ENCODE measurements at places on chromosomes 1 and 21. TPM values are rescaled to one million over a fixed set of nuclear protein-coding genes. Genes with fewer than 3 reads are reported as not detected.

- DNase-seq: no peak
Observed at GRCh38 chr1:229075217-229075616, 195.7 kb upstream of the RAB4A start.

DNA sequence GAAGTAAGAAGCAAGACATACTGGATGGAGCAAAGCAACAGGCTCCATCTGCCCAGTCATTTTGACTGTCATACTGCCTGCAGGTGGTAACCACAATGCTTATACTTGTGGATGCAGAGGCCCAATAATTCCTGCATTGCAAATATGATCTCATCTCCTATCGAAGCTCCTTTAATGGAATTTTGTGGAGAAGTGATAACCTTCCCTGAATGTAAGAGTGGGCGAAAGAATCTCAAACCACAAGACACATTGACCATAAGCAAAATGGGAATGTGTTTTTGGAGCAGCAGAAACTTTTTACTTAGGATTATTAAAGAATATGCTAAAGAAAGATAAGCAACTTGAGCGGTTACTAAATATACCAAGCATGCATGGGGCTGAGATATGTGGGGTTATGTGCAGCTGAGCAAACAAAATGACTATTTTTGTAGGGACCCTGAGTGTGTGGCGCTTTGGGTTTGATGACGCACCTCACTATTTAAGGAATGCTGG lies 77.4 kb upstream of the BACH1 start:
- no peak for DNase-seq

Gene IL10
- 0.47 TPM for polyA plus RNA-seq

DNA sequence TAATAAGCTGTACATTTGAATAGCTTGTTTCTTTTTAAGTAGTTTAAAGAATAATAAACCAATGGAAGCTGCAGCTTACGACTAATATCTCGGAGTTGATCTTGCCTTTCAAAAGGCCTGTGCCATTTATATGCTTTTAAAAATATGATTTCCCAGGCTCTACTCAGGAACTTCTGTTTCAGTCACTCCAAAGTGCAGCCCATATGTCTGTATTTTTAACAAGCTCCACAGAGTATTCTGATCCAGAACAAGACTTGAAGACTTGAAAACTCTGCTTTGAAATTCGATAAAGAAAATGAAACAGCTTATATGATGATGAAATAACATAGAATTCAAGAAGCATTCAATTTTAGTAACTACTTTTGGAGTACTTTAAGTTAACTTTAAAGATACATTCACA lies 79.1 kb upstream of the PLPPR4 start:
- DNase-seq: no peak

Gene LDLRAD1
- 4.0 TPM for polyA plus RNA-seq

DNA sequence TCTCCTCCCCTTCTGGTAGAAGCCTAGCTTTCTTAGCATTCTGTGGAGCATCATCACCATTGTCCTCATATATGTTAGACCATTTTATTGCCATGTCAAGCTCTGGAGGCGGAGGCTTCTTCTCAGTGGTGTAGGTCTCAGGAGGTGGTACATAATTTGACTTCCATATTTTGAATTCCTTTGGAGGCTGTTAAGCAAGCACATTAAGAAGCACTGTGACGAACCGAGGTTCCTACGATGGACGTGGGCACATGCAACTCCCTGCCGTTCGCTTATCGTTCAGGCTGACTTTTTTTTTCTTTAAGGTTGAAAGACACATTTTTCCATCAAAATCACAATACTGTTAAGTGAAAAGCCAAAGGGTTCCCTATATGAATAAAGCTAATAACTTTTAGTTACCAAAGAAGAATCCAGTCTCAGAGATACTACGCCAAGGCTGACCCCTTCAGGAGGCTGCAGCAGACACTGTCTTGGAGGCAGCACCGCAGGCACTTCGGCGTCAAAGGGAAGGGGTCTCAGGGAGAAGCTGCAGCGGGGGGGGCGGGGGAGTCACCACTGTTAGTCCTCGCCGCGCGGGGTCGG lies 835 bp downstream of the C1orf52 start:
- no peak for DNase-seq

DNA sequence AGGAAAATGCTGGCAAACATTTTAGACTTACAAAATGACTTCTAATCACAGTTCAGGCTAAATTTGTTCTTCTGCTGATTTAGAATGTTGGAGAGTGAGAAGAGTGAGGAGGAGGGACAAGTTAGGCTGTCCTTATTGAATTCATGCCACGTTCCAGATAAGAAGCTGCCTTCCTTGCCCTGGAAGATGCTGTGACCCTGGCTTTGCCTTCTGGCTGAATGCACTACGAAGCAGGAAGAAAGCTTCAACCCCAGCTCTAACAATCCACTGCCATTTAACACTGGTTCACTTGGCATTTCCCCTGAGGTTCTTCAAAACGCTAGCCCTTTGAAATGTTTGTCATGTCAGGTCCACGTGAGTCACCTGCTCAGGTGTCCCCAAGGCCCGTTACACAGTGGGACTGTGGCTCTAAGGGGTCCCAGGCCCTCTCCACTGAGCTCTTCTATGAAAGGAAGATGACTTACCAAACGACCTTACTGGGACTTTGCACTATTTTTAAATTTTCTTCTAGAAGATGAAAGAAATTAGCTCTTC lies 30.0 kb upstream of the LRRC8C start:
- no peak for DNase-seq

- DNase-seq: peak; percentile 78
Observed at GRCh38 chr1:107139833-107140702, 771 bp upstream of the NTNG1 start.

Data from right lung (tissue), 10 donors.